Stimulated activated CD4-positive, alpha-beta T cell treated with anti-CD3 and anti-CD28 coated beads, Interleukin-15, amount 100 ng/mL, for 48 hours (primary cell): ENCODE measurements at places on chromosomes 5 and 9.

DNA sequence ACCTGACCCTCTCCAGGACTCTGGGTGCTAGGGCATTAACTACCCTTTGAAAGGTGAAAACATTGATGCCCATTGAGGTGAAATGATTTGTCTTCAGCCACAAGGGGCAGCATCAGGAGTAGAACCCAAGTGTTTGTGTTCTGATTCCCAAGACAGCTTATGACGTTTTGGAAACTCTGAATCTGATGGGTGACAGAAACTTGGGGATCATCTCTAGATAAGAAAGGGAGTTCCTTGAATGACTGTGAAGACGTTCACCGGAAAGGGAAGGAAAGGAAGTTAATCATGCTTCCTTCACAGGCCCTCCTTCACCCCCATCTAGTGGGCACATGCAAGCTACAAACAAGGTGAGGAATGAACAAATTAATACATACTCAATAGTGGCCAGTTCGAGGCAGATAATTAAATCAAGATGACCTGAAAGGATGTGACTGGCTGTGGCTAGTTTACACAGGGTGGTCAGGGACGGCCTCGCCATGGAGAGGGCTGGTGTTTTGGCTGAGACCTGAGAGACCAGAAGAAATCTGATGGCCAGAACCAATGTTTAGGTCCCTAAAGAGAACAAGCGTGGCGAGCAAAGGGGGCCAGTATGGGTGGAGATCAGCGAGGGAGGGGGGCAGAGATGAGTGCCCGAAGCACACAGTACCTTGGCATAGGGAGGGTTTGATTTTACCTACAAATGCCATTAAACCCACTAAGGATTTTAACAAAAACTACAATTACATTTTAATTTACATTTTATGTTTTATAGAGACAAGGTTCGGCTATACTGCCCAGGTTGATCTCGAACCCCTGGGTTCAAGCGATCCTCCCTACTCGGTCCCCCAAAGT is 937 bp upstream of the SLC26A2 start:
- peak; percentile 46 for DNase-seq

GRCh38 chr9:127444283-127444920 is 6.8 kb downstream of the RPL12 start:
- no peak for DNase-seq

DNA sequence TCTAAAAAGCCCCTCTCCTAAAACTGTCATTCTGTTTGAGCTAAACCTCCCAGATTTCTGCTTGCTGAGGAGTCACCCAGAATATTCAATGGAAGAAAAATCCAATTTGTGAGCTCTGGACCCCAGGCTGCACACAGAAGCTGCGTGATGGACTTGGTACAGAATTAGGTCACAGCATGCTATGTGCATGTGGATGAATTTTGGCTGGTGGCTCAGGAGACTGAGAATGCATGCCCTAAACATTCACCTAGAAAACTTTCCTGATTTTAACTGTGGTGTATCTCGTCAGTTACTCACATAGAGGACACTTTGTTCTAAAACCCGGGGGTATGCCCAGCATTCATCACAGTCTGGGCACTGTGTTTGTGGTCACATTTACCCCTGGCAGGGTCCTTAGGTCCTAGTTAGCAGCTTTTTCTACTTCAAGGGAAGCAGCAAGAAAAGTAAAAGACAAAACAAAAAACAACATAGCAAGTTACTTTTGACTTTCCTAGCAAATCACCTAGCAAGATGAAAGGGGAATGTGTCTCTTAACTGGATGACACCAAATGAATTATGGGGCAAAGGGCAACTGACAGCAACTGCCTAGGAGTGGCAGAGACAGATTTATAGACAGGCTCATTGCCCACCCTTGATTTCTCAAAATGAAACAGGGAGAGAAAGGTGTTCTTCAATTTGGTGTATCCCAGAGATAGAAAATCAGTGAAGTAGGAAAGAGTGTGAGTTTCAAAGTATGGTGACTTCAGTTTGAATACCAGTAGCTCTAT is 8.3 kb upstream of the SHROOM1 start:
- DNase-seq = no peak

DNA sequence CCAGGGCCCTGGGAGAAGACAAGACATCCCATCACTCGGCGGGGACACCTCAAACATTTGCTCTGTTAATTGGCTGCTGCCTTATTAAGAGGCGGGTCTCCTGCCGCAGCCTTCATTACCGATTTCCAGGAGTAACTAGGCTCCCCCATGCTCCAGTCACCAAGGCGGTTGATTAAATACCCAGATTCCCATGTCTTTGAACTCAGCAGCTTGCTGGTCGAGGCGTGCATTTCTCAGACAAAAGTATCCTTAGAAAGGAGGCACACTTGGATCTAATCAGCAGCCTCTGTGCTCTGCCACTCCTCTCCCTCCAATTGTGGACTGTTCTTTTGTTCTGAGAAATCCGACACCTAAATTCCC is 228.8 kb downstream of the FSTL4 start:
- DNase-seq = no peak

- no peak for DNase-seq
Observed at GRCh38 chr5:72673623-72674022, 142.8 kb upstream of the TNPO1 start.

- DNase-seq = no peak
Observed at GRCh38 chr5:16313761-16314160, 134.2 kb upstream of the MARCHF11 start.

GRCh38 chr9:125638239-125639045 is 68.6 kb downstream of the MAPKAP1 start:
- no peak for DNase-seq

- DNase-seq = no peak
Observed at GRCh38 chr9:96612105-96612965, 7.3 kb downstream of the CDC14B start.

DNA sequence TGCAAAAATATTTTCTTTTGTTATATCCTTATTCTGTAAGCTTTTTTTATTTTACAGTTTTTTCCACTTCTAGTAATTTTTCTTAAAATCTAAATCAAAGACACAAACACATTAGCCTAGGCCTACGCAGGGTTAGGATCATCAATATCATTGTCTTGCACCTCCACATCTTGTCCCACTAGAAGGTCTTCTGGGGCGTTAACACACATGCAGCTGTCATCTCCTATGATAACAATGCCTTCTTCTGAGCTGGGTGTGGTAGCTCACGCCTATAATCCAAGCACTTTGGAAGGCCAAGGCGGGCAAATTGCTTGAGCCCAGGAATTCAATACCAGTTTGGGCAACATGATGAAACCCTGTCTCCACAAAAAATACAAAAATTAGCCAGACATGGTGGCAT is 78.9 kb upstream of the LRRC70 start:
- DNase-seq = no peak

DNA sequence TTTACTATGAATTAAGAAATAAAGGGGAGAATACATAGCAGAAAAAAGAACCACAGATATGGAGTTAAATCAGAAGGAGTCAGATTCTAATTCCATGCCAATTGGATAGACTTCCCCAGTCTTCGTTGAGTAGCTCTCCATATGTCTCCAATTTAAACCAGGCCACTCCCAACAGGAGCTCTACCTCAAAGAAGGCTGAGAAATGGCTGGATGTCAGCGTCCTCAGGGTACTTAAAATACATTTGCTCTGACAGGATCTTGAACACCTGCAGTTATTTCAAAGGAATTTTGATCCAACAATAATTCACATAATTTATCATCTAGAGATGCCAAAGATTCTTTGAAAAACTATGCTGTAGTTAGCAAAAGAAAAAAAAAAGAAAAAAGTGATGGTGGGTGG is 133.9 kb upstream of the FBN2 start:
- no peak for DNase-seq

DNA sequence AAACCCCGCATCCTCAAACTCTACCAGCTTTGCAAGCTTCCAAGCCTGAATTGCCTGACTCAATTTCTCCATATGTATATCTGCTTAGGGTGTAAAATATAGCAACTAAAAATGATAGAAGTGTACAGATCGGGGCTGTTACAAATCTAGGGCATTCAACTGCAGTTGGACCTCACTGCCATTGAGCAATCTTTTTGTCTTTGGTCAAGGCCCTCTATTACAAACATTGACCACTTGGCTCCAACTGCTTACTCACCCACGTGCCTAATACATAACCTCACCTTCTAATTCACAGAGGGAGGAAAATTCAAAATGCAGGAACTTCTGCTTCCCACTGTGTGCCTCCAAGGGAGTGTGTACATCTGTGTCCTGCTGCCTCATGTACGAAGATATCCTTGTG is 10.0 kb downstream of the LRRC70 start:
- no peak for DNase-seq

- DNase-seq = no peak
Observed at GRCh38 chr9:86908261-86908660, 39.0 kb downstream of the GAS1 start.

GRCh38 chr5:178527458-178528307 is 62.5 kb downstream of the COL23A1 start:
- DNase-seq = no peak

DNA sequence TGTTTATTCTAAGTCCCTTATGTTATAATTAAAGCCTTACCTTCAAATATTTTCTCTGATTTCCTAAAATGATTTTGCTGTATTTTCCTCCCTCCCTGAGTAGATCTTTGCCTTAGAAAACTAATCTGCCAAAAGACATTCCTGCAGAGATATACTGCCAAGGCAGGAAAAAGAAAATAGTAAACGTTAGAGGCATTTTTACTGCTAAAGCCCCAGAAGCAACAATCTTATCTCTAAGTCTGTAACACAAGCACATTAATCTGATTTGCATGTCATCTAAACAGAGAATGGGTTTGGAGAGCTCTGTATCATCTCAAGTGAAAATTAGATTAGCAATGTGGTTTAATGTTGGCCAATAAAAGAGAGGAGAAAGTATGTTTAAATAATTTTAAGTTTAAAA is 847.7 kb downstream of the MAT2B start:
- no peak for DNase-seq

DNA sequence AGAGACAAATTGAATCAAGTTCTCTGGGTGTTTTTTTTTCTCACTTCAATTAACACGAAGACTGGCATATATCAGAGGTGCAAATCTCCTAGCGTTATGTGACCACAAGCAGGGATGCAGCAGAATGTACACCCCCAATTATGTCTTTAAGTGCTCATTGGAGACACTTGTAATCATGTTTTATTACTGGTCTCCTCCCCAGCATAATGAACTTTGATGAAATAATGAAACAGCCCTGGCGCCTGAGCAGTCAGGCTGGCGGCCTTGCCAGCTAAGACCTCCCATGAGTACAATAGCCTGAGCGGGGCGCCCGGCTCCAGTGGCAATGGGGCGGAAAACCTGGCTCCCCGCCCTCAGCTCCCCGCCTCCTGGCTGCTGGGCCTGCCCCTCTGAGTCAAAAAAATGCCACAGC is 209.4 kb upstream of the MSX2 start:
- DNase-seq = no peak
